ENCODE measurements at places on chromosomes 1 and 21.

- no peak for DNase-seq
These were observed 54.2 kb downstream of the NMNAT2 start for GRCh38 chr1:183363972-183364371.

- no peak for DNase-seq
These were observed 41.4 kb downstream of the MRPL37 start for GRCh38 chr1:54241364-54241763.

- peak; percentile 49 for DNase-seq
These were observed 25.2 kb downstream of the CA6 start for GRCh38 chr1:8970870-8971337.

DNA sequence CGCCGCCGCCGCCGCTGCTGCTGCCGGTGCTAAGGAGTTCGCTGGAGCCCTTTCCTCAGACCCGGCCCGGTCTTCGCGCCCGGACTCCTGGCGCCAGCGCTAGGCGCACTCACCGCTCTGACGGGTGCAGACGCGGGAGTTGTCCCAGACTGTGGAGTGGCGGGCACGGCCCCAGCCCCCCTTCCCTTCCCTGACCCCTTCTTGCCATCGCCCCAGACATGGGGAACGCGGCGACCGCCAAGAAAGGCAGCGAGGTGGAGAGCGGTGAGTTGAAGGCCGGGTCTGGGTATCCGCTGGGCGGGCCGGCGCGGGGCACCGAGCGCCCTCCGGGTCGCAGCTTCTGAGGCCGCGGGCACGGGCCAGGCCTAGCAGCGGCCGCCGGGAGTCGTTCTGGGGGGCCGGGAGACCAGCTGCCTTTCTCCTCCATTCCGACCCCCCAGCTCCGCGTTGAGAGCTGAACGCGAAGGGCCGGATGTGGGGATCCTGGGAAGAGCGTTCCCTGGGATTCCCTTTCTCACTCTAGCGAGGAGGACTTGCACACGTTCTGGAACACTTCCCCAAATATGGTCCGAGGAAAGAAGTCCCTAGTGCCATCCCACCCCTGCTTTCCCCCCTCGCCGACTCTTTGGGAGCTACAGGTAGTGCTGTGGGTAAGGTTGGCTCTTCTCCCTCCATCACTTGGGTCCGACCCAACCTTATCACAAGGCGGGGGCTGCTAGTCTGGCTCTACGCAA lies 65.8 kb upstream of the PRKACB start:
- DNase-seq = no peak

GRCh38 chr21:36738489-36739126 lies 39.7 kb downstream of the SIM2 start:
- no peak for DNase-seq

GRCh38 chr1:247923941-247924340 lies 748 bp upstream of the OR2AJ1 start:
- no peak for DNase-seq

GRCh38 chr1:150065184-150065871 lies 2.2 kb upstream of the VPS45 start:
- DNase-seq = no peak

- DNase-seq = no peak
These were observed 80.3 kb downstream of the RGL1 start for GRCh38 chr1:183885142-183885735.

DNA sequence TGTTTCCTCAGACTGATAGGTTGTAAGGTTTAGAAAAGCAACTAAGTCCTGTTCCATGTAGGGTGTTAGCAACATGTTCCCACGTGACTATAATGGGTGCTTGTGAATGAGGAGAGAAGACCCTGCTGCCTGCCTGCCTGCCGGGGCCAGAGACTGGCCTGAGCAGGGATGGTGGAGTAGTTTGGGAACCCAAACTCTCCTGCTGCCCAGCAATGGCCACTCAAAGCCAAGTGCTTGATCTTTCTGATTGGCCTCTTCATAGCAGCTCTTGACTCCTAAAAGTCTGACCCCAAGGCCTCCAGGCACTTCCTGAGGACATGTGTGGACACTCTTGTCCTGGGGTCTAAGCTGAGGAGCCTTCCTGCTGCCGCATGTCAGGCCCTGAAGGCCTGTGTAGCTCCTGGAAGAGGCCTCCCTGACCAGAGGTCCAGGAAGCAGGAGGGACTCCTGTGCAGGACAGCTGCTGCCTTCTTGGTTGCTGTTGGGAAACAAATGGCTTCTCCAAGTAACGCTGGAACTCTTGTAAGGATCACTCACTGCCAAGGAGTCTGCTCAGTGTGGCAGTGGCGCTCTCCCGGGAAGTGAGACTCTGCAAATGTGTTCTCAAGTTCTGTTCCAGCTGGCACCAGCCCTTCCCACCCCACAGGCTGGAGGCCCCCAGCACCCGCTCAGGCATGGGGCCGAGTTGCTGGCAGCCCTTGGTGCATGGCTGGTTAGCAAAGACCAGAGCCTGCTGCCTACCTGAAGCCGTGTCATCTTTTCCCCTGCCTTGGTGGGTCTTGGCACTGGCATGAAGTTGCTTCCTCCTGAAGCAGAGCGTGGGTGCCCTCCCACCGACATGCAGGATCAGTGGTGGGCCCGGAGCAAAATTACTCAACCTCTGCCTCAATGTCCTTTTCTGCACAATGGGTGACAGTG lies 35.5 kb downstream of the MAN1C1 start:
- no peak for DNase-seq

GRCh38 chr1:117836069-117836468 lies 93.4 kb downstream of the GDAP2 start:
- no peak for DNase-seq

DNA sequence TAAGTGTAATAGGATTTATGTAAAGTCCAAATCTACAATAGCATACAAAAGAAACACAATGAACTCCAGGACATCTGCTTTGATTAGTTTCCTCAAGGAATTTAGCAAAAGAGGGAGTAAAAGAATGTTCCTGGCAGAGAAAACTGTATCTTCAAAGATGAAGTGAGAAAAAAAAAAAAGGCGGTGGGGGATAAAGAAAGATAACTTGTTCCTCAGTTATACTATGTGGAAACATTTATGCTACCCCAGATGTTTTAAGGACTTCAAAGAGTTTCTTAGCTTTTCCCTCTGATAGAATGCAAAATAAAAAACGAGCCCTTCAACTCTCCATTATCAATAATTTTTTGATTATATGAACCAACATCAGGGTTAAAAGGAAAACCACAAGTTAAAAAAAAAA lies 908.9 kb upstream of the ADGRL2 start:
- DNase-seq = no peak

- no peak for DNase-seq
These were observed 26.4 kb upstream of the LRRC8D start for GRCh38 chr1:89794406-89794805.

DNA sequence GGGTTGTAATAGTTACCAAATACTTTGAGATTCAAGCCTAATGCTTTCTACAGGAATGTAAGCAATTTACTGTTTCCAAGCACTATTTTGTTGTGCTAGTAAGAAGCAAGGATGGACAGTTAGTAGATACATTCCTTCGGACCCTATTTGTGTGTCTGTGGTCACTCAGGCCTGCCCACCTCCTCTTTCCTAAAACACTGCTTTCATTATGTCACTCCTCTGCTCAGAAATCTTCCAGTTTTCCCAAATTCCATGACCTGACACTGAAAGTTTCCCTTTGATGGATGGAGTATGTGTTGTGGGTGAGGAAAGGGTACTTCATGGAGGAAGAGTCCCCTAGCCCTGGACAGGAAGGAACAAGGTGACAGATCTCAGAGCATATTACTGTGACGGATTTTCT lies 141.1 kb downstream of the DISP1 start:
- no peak for DNase-seq

DNA sequence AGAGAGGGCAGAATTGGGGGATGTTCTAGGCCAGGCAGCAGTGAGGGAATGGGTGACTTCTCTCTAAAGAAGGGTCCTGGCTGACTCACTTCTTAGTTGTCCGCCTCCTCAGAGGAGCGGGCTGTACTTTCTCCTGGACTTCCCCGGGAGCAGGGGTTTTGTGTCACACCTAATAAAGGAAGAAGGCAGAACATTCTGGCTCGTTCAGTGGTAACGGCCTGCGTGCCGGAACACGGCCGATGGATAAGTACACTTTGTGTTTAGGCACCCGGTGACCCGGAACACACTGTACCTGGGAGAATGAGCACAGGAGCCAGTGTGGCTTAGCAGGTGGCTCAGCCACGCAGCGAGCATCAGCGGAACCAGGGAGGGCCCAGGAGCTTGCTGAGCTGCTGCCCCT lies 84.7 kb downstream of the FBXO2 start:
- DNase-seq = no peak

GRCh38 chr21:32389337-32390015 lies 3.3 kb downstream of the URB1 start:
- no peak for DNase-seq

DNA sequence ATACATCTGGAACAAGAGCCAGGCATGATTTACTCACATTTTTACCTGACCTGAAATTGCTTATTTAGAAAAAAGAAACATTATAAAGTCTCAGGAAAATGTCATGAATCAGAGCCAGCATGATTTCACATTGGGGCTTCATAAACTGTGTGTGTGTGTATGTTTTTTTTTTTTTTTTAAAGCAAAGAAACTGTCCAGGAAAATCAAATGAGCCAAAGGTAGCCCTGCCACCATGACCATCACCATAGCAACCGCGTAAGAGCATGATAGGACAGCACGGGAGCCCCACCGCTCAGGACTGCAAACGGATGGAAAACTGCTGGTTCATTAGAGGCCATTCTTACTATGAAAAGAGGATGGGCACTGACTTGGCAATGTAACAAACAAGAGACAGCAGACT lies 139.2 kb downstream of the NTMT2 start:
- DNase-seq = no peak

GRCh38 chr1:54453509-54453908 lies 47.3 kb upstream of the SSBP3 start:
- DNase-seq = no peak

GRCh38 chr21:34282223-34282622 lies 81.6 kb upstream of the KCNE2 start:
- no peak for DNase-seq

DNA sequence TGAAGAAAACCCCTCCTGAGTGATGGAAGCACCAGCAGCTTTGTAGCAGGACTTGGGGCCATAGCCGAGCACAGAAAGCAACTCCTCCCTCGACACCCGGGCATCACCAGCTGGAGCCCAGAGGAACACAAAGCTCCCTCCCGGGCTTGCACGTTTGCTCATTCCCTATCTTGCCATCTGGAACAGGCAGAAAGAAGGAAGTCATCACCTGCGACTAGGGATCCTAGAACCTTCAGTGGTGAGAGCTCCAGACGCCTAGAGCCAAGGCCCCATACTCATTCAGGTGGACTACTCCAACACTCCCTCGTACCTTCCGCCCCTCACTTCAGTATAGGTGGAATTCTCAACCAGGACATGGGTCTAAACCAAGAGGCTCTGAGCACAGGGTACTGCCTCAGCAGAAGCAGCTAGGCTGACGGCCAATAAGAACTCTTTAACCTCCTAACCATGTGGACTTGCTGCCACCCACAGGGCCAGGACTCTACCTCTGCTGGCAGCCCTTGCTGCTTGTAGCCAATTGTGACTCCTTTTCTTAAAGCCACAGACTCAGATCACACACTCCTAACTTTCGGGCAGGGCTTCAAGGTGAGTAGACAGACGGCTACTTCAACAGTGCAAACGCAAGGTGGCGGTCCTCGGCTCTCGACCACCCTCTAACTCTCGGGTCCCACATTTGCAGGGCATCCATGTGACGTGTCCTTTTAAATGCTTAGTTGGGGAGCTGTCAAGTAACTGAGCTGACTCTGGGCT lies 65.4 kb downstream of the NPHP4 start:
- no peak for DNase-seq

DNA sequence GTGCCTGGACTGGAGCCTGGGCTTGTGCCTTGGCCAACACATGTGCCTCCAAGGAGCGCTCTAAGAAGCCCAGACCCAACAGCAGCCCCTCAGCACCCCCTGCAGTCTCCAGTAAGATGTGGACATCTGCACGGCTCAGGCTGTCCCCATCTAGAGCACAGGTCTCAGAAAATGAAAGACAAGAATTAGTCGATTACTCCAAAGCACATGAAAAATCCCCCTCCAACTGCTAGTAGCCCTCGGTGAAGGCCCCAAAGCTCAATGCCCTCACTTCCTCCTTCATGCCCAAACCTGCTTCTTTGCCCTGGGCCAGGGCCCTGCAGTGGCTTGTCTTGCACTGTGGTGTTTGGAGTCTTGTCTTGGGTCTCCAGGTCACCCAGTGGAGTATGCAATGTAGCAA lies 21.9 kb upstream of the ERO1B start:
- DNase-seq = no peak

DNA sequence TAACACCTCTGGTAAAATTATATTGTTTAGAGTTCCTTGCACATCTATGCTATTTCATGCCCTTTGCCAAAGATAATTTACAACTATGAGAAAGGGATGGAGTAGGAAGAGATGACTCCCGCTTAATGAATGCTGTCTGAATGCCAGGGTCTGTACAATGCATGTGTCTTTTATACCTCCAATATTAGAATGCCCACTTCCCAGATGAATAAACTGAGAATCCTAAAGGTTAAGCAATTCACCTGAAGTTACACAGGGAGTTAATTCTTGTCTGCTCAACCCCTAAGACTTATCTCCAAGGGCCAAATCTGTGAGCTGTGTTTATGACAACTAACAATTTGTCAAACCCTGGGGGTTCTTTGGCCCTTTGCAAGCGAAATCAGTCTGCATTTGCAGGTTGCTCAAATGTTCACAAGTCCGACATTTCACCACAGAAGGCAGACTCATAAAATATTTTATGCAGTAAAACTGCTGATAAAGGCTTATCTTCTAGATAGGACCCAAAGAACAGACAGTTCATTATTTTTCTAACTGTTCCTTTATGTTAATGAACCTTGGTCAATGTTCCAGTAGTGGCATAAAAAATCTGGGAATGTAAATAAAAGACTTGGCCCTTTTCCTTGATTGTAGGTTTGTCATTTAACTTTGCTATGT lies 50.2 kb upstream of the ATP1A1 start:
- DNase-seq = no peak

DNA sequence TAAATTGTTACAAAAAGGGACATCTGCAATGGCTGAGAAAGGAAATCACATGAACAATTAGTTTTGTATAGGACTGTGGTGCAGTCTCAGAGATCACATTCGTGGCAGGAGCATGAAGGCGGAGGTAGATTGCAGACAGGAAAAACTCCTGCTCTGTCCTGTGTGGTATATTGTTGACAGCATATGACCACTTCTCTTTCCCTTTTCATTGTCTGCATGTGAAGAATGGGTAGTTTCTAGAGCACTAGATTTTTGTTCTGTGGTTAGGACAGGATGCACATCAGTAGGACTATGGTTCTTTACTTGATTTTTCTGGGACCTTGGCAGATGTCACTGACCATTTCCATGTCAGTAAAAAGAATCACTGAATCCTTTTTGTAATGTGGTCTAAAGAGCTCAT lies 625.9 kb upstream of the PKN2 start:
- no peak for DNase-seq

GRCh38 chr1:26282401-26282918 lies 2.6 kb downstream of the SH3BGRL3 start:
- DNase-seq = no peak

- DNase-seq = no peak
These were observed 1.2 kb upstream of the CD1D start for GRCh38 chr1:158179301-158180041.

GRCh38 chr1:150262388-150263320 lies 5.1 kb downstream of the CA14 start:
- DNase-seq = no peak

- DNase-seq = peak; percentile 81
These were observed 4.8 kb downstream of the ENO1 start for GRCh38 chr1:8873506-8874229.

GRCh38 chr1:3955196-3955772 lies 55.2 kb upstream of the C1orf174 start:
- no peak for DNase-seq

- no peak for DNase-seq
These were observed 15.4 kb downstream of the NPPA start for GRCh38 chr1:11831945-11832725.

- no peak for DNase-seq
These were observed 61.9 kb downstream of the KIF1B start for GRCh38 chr1:10272274-10272673.

All from T-helper 2 cell treated with Interferon-gamma antibody and Interleukin-4, amounts not matched to agents 5 μg/mL and 100 μg/mL, for 36 hours (primary cell).